ENCODE measurements at places on chromosomes 13 and 19. TPM values are rescaled to one million over a fixed set of nuclear protein-coding genes. Genes with fewer than 3 reads are reported as not detected.

GRCh38 chr19:31261603-31262212 is 87.5 kb downstream of the TSHZ3 start:
- peak; percentile 98 for DNase-seq

DNA sequence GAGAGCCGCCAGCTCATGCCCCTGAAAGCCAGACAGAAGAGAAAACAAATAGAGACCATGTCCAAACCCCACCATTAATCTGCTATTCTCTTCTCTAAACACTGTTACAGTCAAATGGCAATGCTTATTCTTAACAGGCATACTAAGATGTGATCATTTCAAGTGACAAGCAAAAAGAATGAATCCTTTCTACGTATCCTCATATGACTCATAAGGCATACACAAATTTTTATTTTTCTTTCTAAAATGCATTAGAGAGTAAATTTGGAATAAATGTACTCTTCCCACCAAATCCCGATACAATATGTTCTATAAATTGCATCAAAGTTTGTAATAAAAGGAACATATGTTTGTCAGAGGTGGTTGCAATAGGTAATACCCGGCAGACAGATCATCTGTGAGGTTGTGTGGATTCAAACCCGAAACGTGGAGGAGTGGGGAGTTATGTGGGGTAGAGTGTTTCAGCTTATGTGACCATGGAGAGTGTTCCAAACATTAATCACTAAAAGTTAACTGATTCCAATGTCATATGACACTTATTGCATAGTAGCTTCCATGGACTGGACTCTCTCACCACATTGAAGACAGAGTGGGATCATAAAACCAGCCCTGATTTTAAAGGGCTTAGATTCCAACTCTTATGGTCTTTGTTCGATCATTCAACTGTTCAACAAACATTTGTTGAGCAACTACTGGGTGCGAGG is 213.1 kb downstream of the DCLK1 start:
- DNase-seq = no peak

- no peak for DNase-seq
These were observed at the start of gene ADGRE3 for GRCh38 chr19:14674764-14675163. Gene ADGRE3, minus strand, starts transcription at chr19:14674844. Its CDS starts 74 bp downstream, at chr19:14674770.

DNA sequence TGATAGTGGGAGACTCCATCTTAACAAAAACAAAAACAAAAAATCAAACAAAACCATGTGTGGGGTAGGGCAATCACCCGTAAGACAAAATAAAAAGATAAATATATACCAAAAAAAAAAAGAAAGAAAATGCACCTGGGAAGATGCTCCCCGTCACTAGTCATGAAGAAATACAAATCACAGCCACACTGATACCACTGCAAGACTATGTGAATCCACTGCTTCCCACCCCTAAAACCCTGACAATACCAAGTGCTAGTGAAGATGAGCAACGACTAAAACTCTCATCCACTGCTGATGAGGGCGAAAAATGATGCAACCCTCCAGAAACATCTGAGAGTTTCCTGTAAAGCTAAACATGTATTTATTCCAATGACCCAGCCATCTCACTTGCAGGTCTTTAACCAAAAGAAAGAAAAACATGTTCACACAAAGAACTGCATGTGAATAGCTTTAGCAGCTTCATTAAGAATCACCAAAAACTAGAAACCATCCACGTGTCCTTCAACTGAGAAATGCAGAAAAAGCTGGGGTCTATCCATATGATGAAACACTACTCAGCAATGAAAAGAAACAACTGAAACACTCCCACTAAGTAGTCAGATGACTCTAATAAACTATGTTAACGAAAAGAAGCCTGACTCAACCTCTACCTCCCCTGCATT is 31.7 kb downstream of the BRD4 start:
- peak; percentile 97 for DNase-seq

Gene MBD3L2
- not detected for total RNA-seq

Gene CGB1
- total RNA-seq = not detected

Gene GPR183
- total RNA-seq = 4.5 TPM

Gene LILRB4
- not detected for total RNA-seq

Gene IL17D
- total RNA-seq = under 0.01 TPM

Gene CUL4A
- total RNA-seq = 114 TPM

Gene ZNF730
- 1.3 TPM for total RNA-seq

Data from fibroblast of villous mesenchyme (primary cell).